ENCODE measurements at places on chromosomes 6 and 20. TPM values are rescaled to one million over a fixed set of nuclear protein-coding genes. Genes with fewer than 3 reads are reported as not detected.
A peak's percentile ranks its signal among the peaks of the same experiment; 100 is the strongest.

The NKX2-4 gene
- 21.4 TPM for total RNA-seq

DNA sequence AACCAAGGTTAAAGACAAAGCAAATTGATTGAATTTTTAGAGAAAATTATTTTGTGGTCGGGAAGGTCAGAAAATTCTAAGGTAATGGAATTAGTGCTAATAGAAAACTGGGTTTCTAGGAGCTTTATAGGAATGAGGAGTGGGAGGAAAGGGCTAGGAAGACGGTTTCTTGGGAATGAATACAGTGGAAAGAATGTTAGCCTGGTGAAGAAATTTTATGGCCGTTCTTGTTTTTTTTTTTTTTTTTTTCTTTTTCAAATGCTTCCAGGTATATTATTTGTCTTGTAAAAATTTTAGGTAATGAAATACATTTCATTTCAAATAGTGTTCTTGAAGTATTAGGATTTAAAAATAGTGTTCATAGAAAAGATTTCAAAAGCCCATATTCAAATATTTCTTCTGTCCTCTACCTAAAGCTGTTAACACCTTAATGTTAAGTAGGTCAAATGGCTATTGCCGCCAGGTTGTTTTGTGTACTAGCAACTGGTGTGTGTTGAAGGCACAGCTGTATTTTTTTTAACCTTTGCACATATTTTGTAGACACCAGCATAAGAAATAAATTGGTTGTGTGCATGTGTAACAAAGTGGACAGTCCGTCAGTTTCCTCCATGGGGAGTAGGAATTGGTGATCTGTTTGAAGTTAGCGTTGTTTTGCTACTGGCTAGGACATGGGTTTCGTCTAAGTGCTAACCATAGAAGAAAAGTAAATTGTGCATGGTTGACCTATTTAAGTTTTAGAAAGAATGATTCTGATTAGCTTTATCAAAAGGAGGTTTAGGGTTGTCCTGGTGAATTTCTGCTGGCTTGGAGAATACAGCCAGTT, 32.3 kb downstream of the AFDN start:
- H3K4me3 ChIP-seq, result no peak overlapping the region
- DNase-seq, result no peak
- no peaks in the 10 kb centered on the region for H3K27me3 ChIP-seq
- no peaks in the 10 kb centered on the region for H3K36me3 ChIP-seq
- H3K27ac ChIP-seq, result peak overlapping the region; percentile 96
- H3K4me1 ChIP-seq, result peaks cover 45% of the 10 kb centered on the region

GRCh38 chr6:109894181-109894580, 83.9 kb upstream of the GPR6 start:
- H3K27ac ChIP-seq, result no peak overlapping the region
- peaks cover 6% of the 10 kb centered on the region for H3K4me1 ChIP-seq
- H3K4me3 ChIP-seq, result no peak overlapping the region
- DNase-seq, result no peak

- no peaks in the 10 kb centered on the region for H3K27me3 ChIP-seq
- no peak overlapping the region for H3K4me3 ChIP-seq
- no peaks in the 10 kb centered on the region for H3K36me3 ChIP-seq
- DNase-seq, result no peak
- H3K4me1 ChIP-seq, result no peaks in the 10 kb centered on the region
- H3K27ac ChIP-seq, result no peak overlapping the region
Observed at GRCh38 chr6:130655586-130655985, 171.6 kb upstream of the SMLR1 start.

The MATN4 gene
- total RNA-seq, result 0.50 TPM

GRCh38 chr6:15207923-15208322, 37.9 kb upstream of the JARID2 start:
- H3K4me1 ChIP-seq, result no peaks in the 10 kb centered on the region
- no peak overlapping the region for H3K4me3 ChIP-seq
- no peak overlapping the region for H3K27ac ChIP-seq
- no peaks in the 10 kb centered on the region for H3K27me3 ChIP-seq
